Activated CD4-positive, CD25-positive, alpha-beta regulatory T cell treated with anti-CD3 and anti-CD28 coated beads, Interleukin-2, amount 50 U/mL, for 72 hours (primary cell): ENCODE measurements at places on chromosomes 3 and 15.

GRCh38 chr3:130658678-130659077 lies 88.0 kb downstream of the PIK3R4 start:
- DNase-seq, result no peak

- no peak for DNase-seq
Observed at GRCh38 chr3:72231439-72232196, 446.7 kb upstream of the PROK2 start.

- no peak for DNase-seq
Observed at GRCh38 chr3:17070161-17070959, 185.6 kb downstream of the PLCL2 start.

- DNase-seq, result no peak
Observed at GRCh38 chr3:171281256-171281992, 178.8 kb downstream of the TNIK start.

- DNase-seq, result no peak
Observed at GRCh38 chr3:35184775-35185174, 454.6 kb upstream of the ARPP21 start.

DNA sequence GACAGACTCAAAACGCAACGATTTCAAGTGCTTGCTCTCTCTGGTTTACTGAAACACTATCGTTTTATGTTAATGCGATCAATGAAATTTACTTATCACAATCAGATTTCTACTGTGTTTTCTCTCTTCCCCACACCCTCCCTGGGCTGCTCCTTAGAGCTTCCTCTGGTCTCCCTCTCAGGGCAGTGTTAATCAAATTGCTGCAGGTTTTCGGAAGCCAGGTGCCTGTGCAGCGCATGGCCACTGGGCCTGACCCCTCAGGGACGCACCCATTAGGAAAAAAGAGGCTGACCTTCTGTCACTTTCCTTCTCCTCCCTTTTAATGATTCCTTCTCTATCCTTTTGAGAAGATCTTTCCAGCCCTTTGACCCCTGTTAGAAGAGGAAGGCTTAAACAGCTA lies 134.5 kb upstream of the ONECUT1 start:
- no peak for DNase-seq

DNA sequence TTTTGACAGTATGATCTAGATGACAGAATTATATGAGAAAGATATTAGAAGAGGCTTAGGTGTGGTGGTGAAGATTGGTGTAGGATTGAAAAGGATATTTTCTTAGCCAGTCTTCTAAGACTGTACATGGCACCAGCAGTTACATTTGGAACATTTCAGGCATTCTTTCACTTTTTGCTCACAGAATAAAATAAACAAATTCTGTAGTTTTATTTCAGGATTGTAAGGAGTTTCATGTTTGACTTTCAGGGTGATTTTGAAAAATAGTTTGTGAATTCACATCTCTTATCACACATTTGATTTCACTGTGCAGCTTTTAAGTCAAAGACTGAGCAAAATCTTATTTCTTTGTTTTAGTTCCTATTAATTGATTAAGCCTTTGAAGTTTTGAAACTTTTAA lies 27.1 kb downstream of the DNAJC13 start:
- no peak for DNase-seq

- no peak for DNase-seq
Observed at GRCh38 chr3:79478620-79479019, 289.2 kb downstream of the ROBO1 start.

DNA sequence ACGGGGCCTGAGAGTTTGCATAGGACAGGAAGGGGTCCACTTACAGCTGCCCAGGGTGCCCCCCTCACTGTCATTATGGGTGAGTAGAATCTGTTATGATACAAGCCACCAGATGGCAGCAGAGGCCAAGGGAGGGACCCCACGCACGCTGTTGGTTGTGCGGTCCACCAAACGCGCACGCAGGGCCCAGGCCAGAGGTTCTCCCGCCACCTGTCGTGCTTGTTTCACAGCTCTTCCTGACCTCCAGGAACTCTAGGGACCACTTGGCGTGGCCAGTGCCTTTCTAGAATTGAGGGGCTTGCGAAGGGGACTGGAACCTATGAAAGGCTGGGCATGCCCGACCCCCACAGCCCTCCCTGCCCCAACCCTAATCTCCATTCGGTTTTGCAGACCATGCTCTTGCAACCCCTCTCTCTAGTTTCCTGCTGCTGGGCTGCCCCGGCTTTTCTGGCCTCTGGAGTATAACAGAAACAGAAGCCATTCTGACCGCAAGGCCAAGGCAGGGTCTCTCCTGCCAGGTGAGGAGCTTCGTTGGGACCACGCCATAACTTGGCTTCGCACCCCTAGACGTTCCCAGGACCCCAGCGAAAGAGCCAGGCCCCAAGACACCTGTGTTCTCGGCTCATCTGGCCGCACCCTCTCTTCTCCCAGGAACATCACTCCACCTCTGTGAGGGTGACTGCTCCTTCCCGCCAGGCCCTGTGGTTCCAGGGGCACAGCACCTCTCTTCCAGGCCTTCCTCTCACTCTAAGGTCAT lies 46.0 kb downstream of the ALDH1L1 start:
- peak; percentile 58 for DNase-seq

DNA sequence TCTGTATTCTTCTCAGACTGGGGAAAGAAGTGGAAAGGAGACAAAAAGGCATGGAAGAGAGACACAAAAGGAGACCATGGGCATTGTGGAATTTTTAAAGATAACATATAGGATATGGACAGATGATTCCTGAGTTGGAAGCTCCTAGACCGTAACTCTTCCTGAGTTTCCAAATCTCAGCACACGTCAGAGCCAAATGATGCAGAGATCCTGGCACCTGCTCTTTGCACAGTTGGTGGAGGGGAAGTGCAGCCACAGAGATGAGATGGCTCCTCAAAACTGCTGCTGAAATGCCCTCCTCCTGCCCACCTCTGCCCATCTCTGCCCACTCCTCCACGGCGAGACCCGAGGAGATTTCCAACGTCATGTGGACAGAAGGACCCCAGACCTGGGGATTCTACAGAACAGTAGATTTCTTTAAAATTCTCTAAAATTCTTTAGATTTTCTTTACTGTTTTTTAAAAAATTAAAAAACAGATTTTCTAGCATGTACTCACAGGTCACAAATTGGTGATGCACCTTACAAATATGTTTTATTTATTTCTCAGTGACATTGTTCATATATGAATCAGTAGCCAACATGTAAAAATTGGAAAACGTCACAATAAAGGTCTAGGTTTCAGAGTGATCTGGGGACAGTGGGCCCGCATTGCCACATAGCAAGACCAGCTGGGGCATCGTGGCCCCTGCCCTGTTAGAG lies 8.1 kb downstream of the CPN2 start:
- no peak for DNase-seq

DNA sequence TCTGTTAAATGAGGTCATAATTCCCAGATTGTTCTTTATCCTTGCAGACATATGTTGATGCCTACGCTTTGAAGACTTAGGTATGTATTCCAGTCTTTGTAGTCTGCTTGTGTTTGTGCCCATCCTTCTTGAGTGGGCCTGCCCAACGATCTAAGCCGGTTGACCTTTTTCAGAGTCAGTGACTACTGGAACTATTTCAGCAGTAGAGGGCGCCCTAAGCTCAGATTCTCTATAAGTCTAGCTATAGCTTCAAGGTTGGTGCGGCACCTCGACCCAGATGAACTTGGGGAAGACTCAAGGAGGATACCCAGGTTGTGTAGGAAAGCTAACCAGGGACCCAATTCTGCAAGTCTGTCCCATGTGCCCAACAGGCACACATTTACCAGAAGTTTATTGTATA lies 228.8 kb upstream of the PPP2R3A start:
- DNase-seq, result no peak

- no peak for DNase-seq
Observed at GRCh38 chr3:57130571-57131209, 34.5 kb downstream of the IL17RD start.

DNA sequence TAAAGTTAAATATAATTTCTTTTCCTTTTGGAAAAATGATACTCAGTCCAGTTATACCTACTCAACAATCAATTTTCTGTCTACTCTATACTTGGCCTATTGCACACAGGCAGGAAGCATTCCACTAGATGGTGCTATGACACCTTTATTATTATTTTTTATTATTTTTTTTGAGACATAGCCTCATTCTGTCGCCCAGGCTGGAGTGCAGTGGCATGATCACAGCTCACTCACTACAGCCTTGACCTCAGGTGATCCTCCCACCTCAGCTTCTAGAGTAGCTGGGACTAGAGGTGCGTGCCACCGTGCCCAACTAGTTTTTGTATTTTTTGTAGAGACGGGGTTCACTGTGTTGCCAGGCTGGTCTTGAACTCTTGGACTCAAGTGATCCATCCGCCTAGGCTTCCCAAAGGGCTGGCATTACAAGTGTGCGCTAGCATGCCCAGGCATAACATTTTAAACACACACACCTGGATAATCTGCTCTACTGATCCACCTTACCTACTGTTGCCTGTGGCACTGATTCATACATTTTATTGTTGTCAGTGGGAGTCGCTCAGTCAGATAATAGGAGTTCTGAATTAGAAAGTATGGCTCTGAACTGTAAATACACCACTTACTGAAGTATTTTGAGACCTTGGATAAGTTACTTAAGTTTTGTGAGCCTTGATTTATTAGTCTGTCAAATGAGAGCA lies 56.2 kb downstream of the EIF3J start:
- no peak for DNase-seq

- DNase-seq, result no peak
Observed at GRCh38 chr3:133535971-133536881, 37.3 kb upstream of the CDV3 start.

DNA sequence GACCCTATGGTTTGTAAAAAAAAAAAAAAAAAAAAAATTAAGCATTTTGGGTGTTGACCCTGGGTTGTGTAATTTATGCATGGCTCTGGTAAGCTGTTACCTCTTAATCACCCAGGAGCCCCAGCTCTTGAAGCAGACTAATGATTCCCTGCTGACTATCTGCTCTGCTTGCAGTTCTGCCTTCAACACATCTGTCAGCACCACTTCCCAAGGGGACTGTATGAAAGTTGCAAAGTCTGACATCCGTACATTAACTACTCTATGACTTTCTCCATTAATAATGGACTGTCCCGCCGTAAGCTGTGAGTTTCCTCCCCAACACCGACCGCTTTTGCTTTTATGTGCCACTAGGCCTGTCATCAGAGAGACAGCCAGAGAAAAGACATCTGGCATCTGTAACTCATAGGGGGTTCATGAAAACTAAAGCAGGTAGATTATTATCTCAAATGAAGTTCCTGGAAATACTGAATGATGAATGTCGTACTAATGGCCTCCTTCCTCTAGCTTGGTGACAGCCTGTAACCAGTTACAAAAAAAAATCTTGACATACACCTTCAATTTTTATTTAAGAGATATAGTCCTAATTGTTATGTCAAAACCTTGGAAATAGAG lies 271.5 kb downstream of the IL5RA start:
- DNase-seq, result no peak

- DNase-seq, result no peak
Observed at GRCh38 chr15:41125063-41125669, 9.1 kb upstream of the INO80 start.

DNA sequence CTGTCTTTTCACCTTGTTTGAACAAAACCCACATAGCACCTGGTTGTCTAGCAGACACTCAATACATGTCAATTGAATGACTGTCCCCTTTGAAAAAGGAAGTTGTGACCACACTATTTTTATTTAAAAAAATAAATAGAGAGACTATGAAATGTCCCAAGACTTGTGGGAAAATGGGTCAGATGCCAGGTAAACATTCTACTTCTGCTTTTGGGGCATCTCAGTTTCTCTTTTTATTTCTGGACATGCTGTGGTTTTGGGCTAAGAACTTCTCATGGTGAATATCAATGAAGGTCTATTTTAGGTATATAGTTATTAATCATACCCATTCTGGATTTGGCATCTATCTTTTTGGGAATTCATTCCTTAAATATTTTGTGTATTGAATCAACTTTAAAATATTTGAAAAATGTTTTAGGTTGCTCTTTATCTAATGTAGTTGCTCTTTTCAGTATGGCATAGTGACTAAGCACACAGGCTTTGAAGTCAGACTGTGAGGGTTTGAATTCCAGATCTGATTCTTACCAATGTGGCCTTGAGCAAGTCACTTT lies 4.4 kb downstream of the TMEM45A start:
- DNase-seq, result no peak

DNA sequence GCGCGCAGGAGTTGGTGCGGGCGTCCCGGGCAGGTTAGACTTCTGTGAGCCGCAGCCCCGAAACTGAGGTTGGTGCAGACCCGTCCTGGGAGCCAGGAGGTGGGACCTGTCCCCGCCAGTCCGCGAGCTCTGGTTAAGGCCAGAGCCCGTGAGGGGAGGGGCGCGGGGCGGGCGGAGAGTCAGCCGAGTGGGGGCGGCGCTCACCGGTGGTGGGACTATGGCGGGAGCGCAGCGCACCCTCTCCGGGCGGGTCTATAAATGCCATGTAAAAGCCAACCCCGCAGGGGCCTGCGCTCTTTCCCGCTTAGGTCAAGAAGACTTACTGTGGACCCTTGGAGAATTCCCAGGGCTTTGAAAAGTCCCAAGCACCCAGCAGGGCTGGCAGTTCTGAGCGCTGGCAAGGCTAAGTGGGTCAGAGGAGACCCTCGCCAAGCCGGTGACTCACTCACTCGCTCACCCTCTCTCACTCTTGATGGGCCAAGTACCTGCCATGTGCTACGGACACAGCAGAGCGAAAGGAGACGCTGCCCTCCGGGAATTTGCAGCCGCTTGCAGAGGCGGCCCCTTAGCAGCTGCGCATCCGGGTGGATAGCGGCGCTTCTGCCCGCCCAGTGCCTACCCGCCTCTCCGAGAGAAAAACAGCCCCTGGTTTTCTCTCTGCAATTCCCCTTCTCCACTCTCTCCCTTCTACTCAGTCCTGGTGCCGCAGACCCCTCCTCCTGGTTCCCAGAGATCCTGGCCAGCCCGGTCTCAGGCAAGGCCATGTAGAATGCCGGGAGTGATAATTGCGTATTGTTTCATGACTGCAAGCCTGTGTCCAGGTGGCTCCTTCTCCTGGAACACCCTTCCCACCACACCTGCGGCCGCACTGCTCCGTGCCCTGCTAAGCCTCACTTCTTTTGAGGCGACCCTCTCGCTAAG lies at the start of gene ALDH1L1:
Gene ALDH1L1, minus strand, starts transcription at position 110 of the 921 bp plus-strand sequence. CDS start 19,607 bp downstream, outside the sequence.
- no peak for DNase-seq

DNA sequence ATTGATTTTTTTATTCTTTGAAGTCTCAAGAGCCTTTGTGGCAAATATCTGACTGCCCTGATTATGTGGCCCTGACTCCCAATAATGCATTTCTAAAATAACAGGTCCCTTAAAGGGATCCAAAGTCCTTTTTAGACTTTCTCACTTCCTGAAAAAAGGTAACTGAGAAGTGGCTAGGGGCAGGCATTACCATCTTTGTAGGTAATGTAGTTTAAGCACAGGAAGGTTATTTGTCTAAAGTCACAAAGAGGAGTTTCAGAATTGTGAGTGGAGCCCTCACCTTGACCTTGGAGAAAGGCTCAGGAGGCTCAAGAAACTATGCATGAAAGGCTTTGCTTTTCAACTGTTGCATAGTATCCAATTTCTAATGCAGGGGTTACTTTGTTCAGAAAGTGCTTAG lies 142.9 kb upstream of the MRPL3 start:
- DNase-seq, result no peak

DNA sequence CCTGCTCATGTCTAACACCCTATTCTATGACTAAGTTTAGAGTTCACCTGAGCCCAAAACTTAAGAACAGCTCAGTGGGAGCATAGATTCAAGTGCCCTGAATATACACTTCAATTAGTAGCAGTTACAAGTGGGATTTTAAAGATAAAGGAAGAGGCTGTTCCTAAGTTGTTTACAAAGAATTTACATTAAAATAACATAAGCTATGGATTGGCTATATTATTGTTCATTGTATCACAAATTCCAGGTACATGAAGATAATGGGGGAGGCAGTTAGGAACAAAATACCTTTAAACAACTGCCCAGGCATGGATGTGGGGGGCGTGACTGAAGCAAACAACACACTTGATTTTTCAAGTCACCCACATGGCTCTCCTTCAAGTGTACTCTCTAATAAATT lies 52.7 kb downstream of the ROPN1B start:
- no peak for DNase-seq
